NCI-H1092 (cell line): ENCODE measurements at places on chromosomes 11 and 22.

GRCh38 chr11:79427126-79427525, 13.7 kb downstream of the TENM4 start:
- no peak for DNase-seq

GRCh38 chr22:45972091-45972888, 4.7 kb downstream of the WNT7B start:
- DNase-seq = no peak

GRCh38 chr11:60852117-60852981, 3.4 kb downstream of the PTGDR2 start:
- DNase-seq = no peak

DNA sequence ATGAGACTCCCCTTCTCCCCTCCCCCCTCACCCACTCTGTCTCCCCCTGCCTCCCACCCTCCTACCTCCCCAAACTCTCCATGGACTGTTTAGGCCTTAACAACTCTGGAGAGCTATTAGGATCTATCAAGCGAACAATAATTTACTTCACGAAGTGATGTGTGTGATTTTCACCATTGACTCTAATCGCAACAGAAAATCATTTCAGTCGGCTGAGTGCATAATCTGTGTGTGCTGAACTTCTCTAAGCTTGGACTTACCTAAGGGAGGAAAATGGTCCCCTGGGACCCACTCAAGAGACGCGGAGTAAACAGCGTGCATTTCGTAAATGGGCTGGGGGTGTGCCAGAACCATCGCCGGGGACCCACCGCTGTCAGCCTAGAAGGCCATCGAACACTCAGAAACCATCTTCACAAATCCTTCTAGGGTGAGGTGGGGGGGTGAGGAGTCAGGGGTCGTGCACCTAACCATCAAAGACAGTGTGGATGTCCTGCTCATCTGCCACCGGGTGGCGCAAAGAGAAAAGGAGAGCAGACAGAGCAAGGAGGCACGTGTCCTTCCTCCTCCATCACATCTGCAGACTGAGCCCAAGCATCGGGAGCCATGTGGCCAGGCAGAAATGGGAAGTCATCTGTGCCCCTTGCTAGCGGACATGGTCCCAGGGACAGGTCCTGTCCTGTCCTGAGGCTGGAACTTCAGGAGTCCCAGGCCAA, 62.1 kb upstream of the NUP50 start:
- no peak for DNase-seq

GRCh38 chr11:33366918-33367317, 109.7 kb downstream of the HIPK3 start:
- DNase-seq = no peak

DNA sequence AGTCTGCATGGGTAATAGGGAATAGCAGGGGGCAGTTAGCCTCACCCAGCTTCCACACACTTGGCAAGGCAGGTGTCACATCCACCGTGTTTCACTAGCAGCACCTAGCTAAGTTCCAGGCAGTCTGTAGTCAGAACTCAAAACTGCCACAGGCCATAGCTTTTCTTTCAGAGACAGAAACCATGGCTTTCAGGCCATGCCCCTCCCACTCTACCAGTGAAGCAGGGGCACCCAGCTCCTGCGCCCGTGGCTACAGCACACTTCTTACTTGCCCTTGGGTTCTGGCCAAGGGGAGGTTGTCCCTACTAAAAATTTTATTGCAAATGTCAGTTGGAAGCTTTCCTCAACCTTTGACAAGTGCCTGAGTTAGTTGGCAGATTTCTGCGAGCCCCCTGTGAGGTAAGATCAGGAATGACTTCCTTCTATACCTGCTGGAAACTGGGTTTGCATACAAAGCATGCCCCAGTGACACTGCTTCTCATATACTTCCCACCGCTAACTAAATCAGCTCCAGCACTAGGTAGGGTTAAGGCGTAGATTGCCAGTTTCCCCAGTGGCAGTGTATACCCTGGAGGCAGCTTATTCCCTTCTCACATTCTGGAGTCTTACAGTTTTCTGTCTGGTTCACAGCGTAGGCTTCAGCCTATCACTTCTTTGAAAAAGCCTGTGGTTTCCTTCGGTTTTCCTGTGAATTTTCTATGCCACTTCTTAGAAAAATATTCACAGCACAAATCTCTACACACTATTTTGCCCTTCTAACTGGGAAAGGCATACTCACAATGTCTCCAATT, 139.0 kb upstream of the LUZP2 start:
- DNase-seq = no peak

GRCh38 chr11:18721561-18722292, 4.3 kb downstream of the IGSF22 start:
- peak; percentile 26 for DNase-seq

DNA sequence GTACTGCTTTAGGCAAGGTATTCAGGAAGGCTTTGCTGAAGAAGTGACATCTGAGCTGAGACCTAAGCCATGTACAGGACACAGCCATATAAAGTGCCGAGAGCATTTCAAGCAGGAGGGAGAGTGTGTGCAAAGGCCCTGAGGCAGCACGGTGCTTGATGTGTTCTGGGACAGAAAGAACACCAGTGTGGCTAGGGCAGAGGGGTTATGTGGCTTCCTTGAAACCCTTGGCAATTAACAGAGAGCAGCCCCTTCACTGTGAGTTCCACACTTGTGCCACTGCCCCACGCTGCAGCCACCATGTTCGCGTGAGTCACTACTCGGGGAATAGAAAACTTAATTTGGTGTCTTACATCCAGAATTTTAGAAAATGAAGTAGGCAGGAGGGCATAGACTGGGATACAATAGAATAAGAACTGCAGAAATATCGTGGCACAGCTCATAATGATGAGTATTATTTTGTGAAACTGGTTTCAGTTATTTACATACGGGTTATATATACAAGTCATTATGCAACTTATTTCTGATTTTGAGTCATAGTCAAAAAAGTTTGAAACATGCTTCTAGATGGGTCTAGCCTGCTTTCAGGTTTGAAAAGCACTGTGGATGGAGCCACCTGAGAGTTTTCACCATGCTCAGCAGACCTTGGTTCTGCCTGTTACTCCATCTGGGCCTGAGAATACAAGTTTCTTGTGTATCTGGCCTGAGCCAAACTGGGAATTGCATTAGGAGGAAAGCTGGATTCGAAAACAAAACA, 11.8 kb downstream of the IL10RA start:
- no peak for DNase-seq

DNA sequence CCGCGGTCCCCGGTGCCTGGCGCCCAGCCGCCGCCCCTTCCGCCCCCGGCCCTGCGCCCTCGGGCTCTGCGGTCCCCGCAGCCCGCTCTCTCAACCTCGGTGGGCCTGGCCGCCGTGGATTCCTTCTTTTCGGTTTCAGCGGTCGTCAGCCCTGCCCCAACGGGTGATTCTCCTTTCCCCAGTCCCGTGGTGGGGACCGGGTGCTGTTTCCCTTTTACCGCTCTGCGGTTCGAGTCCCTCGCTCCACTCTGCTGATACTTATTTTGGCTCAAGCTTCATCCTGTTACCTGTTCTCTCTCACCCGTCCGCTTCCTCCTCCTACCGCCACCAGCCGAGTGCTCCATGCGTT, 494 bp downstream of the ZDHHC5 start:
- DNase-seq = no peak

- DNase-seq = no peak
These were observed 11.9 kb downstream of the HIPK3 start for GRCh38 chr11:33268945-33269540.

- no peak for DNase-seq
These were observed 6.7 kb downstream of the CCDC87 start for GRCh38 chr11:66586136-66586535.

DNA sequence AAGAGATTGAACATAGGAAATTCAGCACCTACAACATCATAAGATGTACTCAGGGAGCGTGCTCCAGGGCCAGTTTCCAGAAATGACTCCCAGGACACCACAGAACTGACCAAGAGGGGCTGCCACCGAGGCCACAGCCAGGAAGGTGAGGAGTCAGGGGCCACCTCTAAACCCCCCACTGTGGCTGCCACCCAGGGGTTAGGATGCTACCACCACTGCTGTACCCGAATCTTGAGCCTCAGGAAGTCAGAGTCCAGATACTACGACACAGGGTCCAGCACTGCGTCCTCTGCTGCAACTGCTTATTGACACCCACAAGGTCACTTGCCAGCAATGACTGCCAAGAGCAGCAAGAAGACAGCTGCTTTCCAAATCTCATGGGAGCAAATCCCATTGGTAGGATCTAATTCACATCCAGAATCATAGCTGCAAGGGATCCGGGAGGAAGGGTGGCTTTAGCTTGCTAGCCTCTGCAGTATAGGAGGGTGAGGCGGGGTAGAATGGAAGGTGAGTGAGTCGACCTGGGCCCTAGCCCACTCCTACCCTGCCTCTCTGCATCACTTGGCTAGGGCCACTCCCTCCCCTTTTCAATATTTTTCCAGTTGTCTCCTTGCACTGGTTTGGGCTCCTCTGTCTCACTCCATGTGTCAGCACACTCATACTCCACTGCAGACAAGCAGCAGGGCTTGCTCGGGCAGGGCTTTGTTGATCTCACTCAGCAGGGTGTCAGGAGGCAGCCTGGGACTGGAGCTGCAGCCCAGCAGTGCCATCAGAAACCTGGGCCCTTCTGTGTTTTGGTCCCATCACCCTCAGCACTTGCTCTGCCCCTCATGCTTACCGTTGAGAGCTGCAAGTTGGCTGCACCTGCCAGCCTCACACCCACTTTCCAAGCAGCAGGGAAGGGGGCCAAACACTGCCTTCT, 18.1 kb upstream of the CYTH4 start:
- DNase-seq = no peak

DNA sequence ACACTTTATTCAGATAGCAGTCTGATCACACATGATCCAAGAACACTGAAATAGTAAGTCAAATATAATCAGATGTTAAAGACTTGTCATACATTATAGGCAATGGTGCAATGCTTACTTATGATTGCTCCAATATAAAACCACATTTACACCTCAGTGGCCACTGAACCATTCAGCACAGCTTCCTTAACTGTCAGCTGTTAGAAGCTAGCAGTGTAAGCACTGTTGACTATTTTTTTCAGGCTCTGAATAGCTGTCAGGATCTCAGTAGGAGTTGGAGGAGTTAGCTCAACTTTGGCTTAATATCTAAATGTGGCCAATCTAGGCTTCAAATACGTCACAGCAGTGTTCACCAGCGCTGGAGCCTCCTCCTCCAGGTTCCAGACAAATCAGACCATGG, 36.6 kb downstream of the METTL15 start:
- DNase-seq = no peak

DNA sequence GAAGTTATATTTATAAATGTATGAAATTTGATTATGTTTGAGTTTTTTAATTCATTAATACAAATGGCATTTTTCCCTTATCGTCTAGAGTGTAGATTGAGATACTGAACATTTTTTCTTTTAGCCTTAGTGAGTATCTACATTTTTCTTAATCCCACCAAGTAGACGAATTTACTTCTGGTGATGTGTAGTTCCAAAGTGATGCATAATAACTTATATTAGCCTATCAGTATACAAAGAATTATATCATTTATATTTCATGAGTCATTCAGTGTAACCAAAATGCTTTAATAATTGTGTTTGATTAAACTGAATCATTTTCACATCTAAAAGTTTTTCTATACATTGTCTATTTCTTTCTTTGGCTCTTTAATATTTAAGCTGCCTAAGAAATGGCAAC, 745.6 kb upstream of the LUZP2 start:
- no peak for DNase-seq

DNA sequence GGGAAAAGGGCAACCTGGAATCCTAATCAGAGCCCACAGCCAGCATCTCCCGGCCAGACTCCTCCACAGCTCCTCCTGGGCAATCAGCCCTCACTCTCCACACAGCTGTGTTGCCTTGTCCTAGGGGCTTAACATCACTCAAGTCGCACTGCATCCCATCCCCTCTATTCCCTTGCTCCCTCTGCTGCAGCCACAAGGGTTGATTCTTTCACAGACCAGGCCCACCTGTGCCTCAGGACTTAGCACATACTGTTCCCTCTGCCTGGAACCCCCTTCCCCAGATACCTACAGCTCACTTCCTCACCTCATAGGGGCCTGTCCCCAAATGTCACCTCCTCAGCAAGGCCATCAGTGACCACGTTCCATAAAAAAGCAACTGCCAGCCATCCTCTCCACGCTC, 18.4 kb downstream of the SPATA19 start:
- DNase-seq = no peak

DNA sequence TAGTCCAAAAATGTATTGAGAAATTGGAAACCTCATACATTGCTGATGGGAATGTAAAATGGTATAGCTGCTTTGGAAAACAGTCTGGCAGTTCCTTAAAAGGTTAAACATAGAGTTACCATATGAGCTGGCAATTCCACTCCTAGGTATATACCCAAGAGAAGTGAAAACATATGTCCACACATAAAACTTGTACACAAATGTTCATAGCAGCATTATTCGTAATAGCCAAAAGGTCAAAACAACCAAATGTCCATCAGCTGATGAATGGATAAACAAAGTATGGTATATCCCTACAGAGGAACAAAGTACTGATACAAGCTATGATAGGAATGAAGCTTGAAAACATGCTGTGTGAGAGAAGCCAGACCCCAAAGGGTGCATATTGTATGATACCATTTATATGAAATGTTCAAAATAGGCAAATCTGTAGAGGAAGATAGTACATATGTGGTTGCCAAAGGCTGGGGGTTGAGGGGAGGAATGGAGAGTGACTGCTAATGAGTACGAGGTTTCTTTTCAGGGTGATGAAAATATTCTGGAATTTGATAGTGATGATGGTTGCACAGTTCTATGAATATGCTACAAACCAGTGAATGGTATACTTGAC, 85.8 kb downstream of the ZBTB16 start:
- DNase-seq = no peak

- DNase-seq = no peak
These were observed 4.9 kb downstream of the RRP8 start for GRCh38 chr11:6598555-6598954.

GRCh38 chr11:104799251-104799650, 99.0 kb downstream of the CASP12 start:
- no peak for DNase-seq

- no peak for DNase-seq
These were observed 7.3 kb upstream of the TRIM44 start for GRCh38 chr11:35655254-35655653.

- no peak for DNase-seq
These were observed 17.6 kb downstream of the FADS3 start for GRCh38 chr11:61873588-61874376.

GRCh38 chr22:20021196-20022181, 579 bp downstream of the TANGO2 start:
- DNase-seq = no peak

- peak; percentile 21 for DNase-seq
These were observed 21.4 kb upstream of the ABCC8 start for GRCh38 chr11:17498058-17498457.

- no peak for DNase-seq
These were observed at the start of gene FAM180B for GRCh38 chr11:47586098-47586855. Gene FAM180B (plus strand): TSS chr11:47586678. CDS start chr11:47586769, 91 bp downstream.

- DNase-seq = peak; percentile 80
These were observed 33.4 kb downstream of the SIK2 start for GRCh38 chr11:111635706-111636045.

- DNase-seq = no peak
These were observed 75.4 kb downstream of the CCDC81 start for GRCh38 chr11:86449993-86450629.

- DNase-seq = no peak
These were observed 38.2 kb downstream of the BMAL1 start for GRCh38 chr11:13315517-13316432.

GRCh38 chr11:109401545-109401944, 20.4 kb upstream of the C11orf87 start:
- DNase-seq = no peak

GRCh38 chr22:45597460-45598192, 74.0 kb upstream of the ATXN10 start:
- no peak for DNase-seq
